DND-41 (cell line): ENCODE measurements at places on chromosomes 16 and 17.

- no peak for DNase-seq
Measured at GRCh38 chr17:2844416-2844815, 48.2 kb downstream of the RAP1GAP2 start.

GRCh38 chr17:14337596-14338079 lies 36.8 kb downstream of the HS3ST3B1 start:
- DNase-seq = no peak

GRCh38 chr16:67663151-67663876 lies 2.6 kb downstream of the PARD6A start:
- peak; percentile 54 for DNase-seq

DNA sequence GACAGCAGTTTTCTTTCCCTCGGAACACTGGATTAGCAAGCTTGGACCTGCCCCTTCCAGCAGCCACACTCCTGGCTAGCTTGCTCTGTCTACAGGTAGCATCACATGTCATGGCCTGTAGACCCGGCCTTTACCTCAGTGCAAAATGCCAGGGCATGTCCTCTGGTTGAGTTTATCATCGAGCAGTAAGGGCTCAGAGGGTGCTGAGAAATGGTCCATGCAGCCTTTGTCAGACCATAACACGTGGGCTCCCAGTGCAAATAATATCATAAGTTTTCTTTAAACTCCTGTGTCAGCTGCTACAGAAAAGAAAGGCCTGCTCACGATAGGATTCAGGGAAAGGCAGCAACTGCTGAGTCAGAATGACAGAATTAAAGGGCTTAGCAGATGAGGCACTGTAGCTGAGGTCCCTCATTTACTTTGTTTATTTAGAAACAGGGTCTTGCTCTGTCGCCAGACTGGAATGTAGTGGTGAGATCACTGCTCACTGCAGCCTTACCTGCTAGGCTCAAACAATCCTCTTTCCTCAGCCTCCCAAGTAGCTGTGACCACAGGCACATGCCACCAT lies 8.0 kb upstream of the GNA13 start:
- no peak for DNase-seq
